ENCODE measurements at places on chromosomes 16 and 17. TPM values are rescaled to one million over a fixed set of nuclear protein-coding genes. Genes with fewer than 3 reads are reported as not detected.

Gene MAP2K6
- total RNA-seq, result 41.0 TPM

Gene CDRT15
- total RNA-seq, result not detected

Gene CSF3
- 1.2 TPM for total RNA-seq

Gene TBC1D3E
- not detected for total RNA-seq

Gene CTRL
- total RNA-seq, result 1.1 TPM

Gene FNDC8
- total RNA-seq, result not detected

Gene KCNH6
- not detected for total RNA-seq

Gene SMARCE1
- total RNA-seq, result 90.9 TPM

Gene ARMC7
- 1.8 TPM for total RNA-seq

Gene PRPF8
- 162 TPM for total RNA-seq

Gene MRPL27
- 58.8 TPM for total RNA-seq

Gene DNAJA3
- total RNA-seq, result 43.4 TPM

Gene PPP1R1B
- not detected for total RNA-seq

Gene TLCD3A
- 26.6 TPM for total RNA-seq

Gene MLLT6
- total RNA-seq, result 41.4 TPM

Gene NLGN2
- total RNA-seq, result 16.9 TPM

Gene SLFN14
- total RNA-seq, result not detected

Gene LRRC75A
- total RNA-seq, result 0.32 TPM

Gene ATF7IP2
- total RNA-seq, result 1.3 TPM

Gene OVCA2
- 59.7 TPM for total RNA-seq

Gene HBM
- total RNA-seq, result not detected

Gene COPZ2
- 95.6 TPM for total RNA-seq

Gene RASD1
- 2.6 TPM for total RNA-seq

Gene CDC6
- 2.3 TPM for total RNA-seq

Gene TMED6
- not detected for total RNA-seq

Gene CCDC78
- 2.8 TPM for total RNA-seq

Gene PRR29
- under 0.01 TPM for total RNA-seq

Gene CRYBA1
- 0.97 TPM for total RNA-seq

Gene TLK2
- total RNA-seq, result 52.0 TPM

Gene FOXL1
- total RNA-seq, result 2.9 TPM

Gene KRTAP9-4
- not detected for total RNA-seq

Gene KRT36
- total RNA-seq, result not detected

Gene SLC38A8
- total RNA-seq, result not detected

Gene SLC4A1
- not detected for total RNA-seq

Gene GLP2R
- not detected for total RNA-seq

Gene KRTAP16-1
- total RNA-seq, result not detected

Gene SEC14L5
- 0.32 TPM for total RNA-seq

Gene VWA3A
- 0.32 TPM for total RNA-seq

Gene ACSF3
- total RNA-seq, result 25.3 TPM

Gene PPY
- total RNA-seq, result not detected
